ENCODE measurements at places on chromosomes 5 and 9.

GRCh38 chr5:84028093-84028492 is 307.4 kb upstream of the HAPLN1 start:
- DNase-seq = no peak

DNA sequence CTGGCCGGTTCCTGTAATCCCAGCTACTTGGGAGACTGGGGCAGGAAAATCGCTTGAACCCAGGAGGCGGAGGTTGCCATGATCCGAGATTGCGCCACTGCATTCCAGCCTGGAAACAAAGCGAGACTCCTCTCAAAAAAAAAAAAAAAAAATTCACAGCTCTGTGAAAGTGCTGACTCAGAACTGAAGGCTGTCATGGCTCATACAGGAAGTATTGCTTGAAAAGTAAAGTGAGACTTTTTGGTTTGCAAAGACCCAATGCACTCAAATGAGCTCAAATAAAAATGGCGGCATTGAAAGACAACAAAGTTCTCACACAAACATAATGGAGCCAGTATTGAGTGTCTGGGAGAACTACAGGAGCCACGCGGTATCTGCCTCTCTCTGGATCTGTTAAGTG is 202.1 kb downstream of the FBXL7 start:
- no peak for DNase-seq

- peak; percentile 88 for DNase-seq
Observed at GRCh38 chr5:38569180-38569579, 12.7 kb upstream of the LIFR start.

GRCh38 chr9:14438232-14439021 is 124.5 kb upstream of the NFIB start:
- DNase-seq = no peak

DNA sequence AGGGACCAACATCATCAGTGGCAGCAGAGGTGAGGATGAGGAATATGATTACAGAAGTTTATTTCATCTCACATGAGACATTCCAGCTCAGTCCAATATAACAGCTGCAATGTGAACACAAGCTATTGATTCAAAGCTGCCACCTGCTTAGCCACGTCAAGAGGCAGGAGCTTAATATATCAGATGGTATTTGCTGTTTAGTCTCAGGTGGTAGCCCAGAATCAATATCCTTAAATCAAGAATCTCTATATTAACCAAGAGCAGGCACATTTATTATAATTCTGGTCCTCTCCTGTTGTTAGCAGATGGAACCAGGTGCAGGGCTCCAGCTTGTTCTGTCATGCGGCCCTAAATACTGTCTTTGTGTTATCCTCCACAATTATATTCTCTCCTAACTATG is 431.6 kb downstream of the ICE1 start:
- DNase-seq = no peak

DNA sequence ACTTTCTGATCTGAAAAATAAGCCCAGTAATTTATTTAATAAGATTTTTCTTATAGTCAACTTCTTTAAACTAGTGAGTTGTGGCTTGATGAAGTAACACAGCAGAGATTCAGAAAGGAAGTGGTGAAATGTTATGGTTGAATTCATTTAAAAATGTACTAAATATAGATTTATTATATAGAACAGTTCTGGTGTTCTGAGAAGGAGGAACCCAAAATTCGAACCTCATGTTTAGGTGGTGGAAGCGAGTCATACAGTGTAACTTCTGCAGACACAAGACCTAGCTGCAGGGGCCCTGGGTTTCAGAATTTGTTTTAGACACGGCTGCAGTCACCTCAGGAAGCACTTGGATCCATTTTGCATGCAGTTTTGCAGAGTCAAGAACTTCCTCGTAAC is 188.2 kb downstream of the TRIO start:
- no peak for DNase-seq

GRCh38 chr5:150393096-150393645 is 19.5 kb downstream of the CD74 start:
- no peak for DNase-seq

GRCh38 chr5:32182463-32183063 is 8.4 kb upstream of the GOLPH3 start:
- DNase-seq = no peak

- no peak for DNase-seq
Observed at GRCh38 chr9:15982182-15982581, 429.3 kb downstream of the CCDC171 start.

- DNase-seq = no peak
Observed at GRCh38 chr5:75202935-75203334, 33.7 kb downstream of the ANKRD31 start.

- DNase-seq = no peak
Observed at GRCh38 chr5:144958002-144958401, 787.3 kb downstream of the KCTD16 start.

DNA sequence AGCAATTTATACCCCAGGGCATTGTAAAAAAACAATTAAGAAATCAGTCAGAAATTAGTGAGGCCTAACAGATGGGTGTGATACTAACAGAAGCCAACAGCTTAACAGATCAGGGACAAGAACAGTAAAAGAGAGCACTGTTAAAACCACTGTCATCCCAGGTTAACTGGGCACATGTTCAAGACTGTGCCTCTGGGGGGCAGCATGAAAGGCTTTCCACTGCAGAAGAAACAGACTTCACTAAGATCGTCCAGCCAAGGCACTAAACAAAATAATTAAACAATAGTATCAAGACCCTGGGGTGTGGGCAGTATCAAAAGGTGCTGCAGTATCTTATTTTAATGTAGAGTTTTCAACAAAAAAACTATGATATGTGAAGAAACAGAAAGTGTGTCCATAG is 43.5 kb downstream of the FBN2 start:
- no peak for DNase-seq

DNA sequence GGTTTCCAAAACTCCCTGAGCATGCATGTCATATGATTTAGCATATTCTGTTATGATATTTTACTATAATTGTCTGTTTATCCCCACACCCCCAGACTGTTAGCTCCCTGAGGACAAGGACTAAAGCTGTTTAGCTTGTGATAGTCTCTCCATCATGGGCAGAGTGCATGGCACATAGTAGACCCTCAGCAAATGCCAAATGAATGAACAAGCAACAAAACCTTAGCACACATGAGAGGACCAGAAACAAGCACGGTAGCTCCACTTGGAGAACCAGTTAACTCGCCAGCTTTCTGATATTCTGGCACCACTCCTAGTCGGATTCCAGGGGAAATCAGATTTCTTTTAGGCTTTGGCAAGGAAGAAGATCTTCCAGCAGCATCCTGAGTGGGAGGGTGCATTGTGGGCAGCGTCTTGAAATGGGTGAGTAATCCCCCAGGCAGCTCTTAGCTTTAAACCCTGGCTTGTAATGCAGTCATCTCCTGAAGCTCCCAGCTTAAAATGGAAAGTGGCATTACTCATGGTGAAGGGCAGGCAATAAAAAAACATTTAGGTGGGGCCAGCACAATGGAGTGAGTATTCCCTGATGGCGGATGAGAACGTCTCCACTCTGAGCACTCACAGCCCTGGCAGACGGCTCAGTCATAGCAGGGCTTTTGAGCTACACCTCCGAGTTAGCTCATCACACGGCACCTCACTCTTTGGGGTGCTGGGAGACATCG is 41.1 kb downstream of the FGF1 start:
- no peak for DNase-seq

DNA sequence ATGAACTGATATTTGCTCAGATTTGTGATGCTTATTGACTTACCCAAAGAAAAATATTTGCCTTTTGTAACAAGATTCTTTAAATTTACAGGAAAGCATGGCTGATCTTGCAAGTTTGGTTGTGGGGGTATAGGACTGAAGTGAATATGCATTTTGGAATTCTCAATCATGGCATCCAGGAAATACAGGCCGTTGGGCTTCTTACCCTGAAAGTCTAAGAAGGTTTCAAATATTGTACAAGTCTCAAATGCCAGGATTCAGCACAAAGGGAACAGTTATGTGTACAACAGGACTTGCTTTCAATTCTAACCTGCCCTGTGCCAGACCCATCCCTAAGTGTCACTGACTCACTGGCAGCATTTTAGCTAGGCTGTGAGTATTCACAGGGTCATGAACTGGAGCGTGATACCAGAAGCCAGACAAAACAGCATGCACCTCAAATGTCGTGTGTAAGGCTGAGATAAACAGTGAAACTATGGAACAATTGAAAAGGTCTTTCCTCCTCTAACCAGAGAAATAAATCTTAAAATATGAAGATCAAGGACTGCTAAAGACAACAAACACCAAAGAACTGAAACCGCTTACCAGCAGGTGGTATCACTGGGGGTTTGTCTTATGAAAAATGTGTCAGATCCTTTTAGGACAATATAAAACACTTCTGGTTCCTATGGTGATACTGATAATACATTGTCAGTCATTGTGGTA is 168.6 kb upstream of the RGMB start:
- no peak for DNase-seq

GRCh38 chr5:140882591-140882899 is 621 bp downstream of the PCDHA13 start:
- no peak for DNase-seq

DNA sequence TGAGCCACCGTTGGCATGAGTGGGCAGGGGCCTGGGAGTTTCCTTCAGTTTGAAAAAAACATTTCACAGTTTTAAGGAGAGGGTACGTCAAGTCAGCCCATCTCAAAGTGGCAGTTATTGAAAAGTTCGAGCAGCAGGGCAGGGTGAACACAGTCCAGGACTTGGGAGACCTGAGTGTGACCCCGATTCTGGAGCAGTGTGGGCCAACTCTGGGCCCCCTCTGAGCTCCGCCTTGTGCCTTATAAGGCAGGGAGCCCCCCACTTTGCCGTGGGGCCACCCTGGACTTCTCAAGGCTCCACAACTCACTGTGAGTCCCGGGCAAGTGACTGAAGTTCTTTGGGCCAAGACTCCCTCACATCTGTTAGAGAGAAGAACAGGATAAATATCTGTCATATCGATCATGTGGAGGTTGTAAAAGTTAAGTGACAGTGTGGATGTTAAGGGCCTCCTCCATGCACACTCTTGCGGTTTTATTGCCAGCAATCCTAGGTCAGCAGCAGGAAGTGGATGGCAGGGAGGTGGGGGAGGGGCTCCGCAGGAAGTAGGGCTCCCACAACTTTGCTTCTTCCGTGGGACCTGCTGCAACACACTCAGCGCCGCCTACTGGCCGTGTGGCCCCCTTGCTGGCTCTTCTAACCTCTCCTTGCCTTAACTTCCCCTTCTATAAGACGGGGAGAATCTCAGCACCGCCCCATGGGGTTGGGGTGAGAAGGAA is 38.4 kb downstream of the HRH2 start:
- no peak for DNase-seq

DNA sequence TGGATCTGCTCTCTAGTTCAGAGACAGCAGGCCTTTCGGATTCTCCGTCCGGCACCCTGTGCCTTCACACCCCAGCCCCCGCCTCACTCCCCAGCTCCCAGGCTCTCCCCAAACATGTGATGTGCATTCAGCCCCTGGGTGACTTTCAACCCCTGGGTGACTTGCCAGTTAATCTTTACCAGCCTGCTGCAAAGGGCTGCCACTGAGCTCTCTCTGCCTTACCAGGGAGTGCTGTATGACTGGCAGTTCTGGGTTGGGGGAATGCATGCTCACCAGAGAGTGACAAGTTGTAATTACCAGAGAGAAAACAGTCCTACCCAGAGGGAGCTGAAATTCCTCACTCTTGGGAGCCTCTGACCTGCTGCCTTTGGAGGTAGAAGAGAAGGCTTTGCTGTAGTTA is 4.9 kb upstream of the ADRA1B start:
- no peak for DNase-seq

DNA sequence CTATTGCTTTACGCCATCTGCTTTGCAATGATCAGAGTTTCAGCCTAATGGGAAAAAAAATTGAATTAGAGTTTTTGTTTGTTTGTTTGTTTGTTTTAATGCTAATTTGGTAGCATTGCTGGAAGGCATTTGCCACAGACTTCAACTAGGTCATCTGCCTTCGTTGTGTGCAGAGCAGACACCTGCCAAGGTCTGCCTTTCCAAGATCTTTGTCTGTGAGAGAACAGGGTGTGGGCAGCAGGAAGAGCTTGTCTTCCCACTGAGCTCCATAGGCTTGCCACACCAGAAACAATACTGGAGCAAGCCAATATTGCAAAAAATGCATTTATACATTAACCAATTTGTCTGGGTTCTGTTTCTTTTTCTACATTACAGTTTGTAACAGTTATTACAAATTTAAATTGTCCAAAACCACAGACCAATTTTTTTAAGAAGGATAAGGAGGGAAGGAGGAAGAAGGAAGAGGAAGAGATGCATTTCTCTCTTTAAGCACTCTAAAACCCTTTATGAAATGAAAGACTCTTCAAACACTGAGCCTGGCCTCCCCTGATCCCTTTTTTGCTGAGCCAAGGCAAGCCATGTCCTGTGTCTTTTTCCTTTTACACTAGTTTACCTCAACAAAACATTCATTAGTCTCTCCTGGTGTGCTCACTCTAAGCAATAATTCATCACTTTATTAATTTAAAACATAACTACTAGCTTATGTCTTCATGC is 210.5 kb downstream of the SNX18 start:
- DNase-seq = no peak

- no peak for DNase-seq
Observed at GRCh38 chr9:15693701-15694100, 140.9 kb downstream of the CCDC171 start.

GRCh38 chr9:130846487-130847305 is 11.6 kb downstream of the ABL1 start:
- no peak for DNase-seq

Data from NCI-H2171 (cell line).